ENCODE measurements at places on chromosomes 5 and 9. TPM values are rescaled to one million over a fixed set of nuclear protein-coding genes. Genes with fewer than 3 reads are reported as not detected.

DNA sequence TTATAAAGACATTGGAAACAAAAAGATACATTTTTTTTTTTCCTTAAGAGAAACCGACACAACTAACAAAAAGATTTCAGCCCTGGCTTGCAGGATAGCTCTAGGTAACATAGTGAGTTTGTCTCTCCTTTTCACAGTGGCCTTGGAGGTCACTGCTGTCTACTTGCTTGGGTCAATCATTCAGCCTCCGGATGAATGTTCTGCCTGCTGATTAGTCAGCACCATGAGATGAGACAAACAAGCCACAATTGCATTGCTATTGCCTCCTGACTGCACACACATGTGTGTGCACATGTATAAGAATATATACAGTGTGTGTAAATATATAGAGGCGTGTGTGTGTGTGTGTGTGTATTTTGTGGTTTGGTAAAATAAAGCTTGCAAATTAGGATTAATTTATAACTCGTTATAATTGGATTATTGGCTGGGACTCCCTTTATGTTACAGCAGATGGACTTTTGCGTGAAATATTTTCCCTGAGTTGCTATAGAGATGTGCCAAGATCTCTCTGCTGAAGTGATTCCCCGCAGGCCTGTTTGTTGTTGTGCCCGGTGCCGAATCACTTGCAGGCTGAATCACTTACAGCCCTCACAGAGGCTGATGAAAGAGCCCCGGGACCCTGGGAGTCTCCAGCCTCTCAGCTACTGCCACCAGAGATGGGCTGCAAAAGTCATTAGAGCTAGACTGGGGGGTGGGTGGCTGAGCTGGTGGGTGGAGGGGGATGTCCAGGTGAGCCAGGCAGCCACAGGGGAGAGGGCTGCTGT, 161.2 kb downstream of the FGF18 start:
- no peak for DNase-seq

DNA sequence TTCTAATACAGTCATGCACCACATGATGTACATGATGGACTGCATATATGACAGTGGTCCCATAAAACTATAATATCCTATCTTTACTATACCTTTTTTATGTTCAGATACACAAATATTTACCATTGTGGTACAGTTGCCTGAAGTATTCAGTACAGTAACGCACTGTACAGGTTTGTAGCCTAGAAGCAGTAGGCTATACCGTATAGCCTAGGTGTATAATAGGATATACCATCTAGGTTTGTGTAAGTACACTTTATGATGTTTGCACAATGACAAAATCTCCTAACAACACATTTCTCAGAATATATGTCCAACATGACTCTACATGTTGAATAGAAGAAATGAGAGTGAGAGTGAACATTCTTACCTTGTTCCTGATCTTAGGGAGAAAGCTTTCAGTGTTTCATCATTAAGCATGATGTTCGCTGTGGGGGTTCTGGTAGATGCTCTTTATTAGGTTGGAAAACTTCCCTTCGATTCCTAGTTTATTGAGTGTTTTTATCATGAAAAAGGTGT, 31.8 kb downstream of the AMBP start:
- DNase-seq, result no peak

GRCh38 chr5:125112196-125112595, 365.8 kb upstream of the ZNF608 start:
- DNase-seq, result no peak

DNA sequence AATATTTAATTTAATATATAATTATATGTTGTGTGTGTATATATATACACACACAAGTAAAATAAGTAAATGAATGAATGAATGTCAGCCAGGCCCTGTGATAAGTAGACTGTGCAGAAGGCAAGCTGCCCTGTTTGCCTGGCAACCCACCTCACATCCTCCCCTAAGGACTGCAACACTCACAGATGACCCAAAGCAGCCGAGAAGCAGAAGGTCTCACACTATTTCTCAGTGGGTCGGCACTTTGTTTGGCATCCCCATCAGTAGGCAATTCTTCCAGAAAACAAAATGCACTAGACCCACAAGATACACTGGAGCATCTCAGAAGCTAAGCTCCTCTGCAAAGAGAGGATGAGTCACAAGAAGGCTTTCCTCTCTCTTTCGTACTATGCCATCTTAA, 152.1 kb upstream of the GRAMD2B start:
- no peak for DNase-seq

DNA sequence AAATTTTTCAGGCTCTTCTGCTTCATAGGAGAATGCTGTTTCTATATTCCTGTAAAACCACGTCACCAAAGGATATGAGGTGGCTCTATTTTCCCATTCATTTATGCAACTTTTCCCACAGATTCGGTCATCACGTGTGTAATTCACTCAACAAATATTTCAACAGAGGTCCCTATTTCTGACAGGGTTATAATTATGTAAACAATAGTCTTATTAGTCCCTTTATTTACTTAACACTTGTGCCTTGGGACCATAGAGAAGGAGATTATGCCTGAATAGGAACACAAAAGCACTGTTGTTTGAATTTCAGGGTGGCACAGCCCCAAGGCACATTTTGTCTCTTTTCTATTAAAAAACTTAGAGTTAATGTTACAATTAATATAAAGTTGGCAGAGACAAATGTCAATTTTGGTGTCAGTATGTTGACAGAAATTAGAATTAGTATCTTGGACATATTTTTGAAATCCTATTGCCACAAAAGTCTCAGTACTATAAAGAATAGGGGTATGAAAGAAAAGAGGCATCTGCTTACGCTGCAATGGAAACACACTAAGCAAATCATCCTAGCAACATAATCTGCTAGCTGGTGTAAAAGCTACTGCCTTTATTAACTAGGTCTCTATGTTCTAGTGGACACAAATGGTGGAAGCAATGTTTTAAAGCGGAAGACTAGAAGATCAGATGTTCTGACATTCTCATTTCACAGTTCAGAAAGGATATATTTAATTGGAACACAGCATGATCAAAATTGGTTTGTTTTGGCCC, 229.1 kb upstream of the TBCA start:
- DNase-seq, result no peak

- no peak for DNase-seq
Observed at GRCh38 chr9:110188991-110189390, 19.0 kb downstream of the C9orf152 start.

DNA sequence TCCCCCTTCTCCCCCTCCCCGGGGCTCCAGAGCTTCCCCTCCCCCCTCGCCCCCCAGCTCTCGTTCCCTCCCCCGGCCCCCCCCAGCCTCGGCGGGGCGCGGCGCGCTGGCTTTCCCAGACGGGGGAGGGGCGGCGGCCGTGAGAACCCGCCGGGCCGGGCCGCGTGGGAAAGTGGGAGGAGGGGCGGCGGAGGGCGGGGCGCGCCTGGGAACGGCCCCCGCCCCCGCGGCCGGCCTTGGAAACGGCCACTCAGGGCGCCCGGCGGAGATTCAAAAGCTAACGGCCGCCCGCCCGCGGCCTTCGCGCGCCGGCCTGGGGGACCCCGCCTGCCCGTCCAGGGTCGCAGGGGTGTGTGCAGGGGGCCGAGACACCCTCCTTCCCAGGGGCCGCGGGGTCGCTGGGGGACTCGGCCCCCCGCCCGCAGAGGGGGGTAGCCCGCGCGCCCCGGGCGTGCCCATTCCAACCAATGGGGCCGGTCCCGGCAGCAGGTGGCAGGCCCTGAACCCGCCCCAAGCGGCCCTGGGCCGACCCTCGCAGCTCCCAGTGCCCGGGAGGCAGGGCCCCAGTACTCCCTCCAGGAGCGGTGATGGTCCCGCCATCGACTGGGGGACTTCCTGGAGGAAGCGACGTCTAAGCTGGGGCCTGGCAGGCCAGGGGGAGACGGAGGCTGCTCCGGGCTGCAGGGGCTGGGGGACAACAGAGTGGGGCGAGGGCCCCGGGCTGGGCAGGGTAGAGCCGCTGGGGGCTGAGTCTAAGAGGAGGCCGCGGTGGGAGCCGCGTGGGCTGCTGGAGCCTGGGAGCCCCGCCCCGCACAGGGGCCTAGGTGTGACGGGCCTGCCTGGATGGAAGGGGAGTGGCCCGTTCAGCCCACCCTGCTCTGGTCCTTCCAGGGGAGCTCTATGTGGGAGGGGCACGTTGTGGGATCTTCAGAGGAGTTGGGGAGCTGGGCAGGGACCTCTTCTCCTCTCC, 14.2 kb upstream of the NRARP start:
- DNase-seq, result no peak

DNA sequence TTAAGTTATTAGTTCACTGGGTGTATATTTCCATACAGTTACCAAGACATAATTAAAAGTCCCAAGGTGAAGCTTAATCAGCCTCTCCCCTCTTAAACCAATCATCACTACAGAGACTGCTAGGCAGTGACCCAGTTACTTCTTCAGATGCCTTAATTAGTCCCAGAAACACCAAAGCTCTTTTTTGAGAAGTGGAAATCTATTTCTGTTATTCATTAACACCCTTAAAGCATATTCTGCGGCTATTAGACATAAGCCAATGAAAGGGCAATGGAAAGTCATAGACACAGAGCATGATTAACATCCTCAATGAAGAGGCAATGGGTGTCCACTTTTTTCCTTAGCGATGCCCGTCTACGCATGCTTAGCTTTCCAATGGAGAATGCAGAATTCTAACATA, 48.3 kb upstream of the DNAH5 start:
- DNase-seq, result no peak

DNA sequence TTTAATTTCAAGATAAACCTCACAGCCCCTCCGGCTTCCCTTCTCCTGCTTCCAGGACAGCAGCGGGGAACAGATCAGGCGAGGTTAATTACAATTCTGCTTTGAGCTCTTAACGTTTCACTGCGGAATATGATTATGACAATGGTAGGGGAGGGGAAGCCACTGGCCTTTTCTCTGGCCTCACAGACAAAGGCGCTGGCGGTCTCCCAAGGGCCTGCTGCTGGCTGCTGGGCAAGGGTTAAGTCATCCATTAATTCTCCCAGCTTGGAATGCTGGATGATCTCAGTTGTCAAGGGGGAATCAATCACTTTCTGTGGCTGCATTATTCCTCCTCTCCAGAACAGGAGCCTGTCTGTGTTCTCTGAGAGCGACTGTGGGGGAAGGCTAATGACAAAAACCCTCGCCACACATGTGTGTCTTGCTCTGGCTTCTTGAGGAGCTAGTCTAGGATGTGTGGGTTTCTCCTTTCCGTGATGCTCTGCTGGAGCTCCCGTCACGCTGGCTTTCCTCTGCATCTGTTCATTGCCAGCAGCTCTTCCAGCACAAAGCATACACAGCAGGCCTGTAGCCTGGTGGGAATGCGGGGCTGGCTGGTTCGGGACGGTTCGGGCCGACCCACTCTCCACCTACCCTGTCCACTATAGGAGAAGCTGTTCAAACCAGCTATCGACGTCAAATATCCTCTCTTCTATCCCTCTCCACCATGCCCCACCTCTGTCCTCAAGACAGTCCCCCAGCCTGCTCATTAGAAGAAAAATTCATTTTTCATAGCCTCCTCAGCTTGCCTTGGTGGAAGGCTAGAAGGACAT, 82.8 kb downstream of the DCP2 start:
- no peak for DNase-seq

DNA sequence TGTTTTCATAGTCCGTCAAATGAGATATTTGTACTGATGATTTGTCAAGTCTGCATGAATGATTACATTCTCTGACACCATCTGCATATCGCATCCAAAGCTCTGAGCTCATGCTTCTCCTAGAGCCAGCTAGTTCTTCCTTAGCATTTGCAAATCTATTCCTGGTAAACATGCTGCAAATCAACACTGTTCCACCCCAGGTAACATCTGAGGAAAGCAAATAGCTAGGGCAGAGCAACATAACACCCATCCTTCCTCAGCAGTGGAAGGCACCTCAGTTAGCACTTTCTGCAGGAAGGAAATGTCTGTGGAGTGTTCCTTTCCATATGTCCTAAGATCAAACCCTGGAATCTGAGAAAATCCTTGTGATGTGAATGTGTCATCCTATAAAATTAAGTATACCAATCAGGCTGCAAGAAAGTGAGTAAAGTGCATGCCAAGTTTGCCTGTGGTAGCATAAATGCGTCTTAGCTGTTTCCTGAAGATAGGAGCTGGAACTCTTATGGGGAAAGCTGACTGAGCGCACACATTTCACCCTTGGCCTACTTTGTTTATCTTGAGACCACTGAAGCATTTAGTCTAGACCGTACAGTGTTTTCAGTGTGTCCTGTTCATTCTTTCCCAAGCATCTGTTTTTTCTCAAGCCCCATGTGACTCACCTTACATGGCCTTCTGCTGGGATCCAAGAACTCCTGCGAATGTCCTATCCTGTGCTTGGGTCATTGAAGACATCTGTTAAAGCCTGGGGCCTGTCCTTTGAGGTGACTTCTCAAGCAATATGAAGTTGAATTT, 50.9 kb upstream of the STARD4 start:
- DNase-seq, result no peak

DNA sequence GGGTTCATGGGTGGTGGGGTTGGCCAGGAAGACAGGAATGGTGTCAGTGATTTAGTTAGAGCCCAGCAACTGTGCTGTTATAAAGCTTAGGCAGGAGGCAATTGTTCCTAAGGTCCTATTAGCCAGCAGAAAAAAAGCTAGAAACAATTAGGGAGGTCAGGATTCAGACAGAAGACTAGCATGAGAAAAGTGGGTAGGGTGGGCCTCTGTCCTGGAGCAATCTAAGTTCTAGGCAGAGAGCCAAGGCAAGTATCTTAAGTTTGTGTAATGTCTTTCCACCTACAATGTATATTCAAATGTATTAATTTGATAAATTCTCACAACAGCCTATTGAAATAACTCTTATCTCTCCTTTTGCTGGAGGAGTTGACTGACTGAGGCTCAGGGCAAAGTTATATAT, 6.1 kb upstream of the ZFAND5 start:
- no peak for DNase-seq

DNA sequence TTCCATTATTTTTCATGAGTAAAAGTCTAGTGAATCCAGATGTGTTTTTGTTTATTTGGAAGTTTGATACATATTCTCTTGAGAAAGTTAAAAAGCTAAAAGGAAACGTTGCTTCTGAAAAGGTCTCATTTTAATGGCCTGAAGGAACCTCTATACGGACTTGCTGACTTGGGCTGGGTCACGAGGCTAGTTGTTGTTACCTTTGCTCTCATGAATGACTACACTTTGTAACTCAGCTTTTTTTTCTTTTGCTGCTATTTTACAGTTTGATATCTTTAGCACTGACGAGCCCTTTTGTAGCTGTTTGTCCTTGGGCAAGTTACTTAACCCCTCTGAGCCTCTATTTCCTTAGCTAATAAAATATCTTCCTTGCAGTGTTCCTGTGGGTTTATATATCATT, 211.5 kb downstream of the PCSK5 start:
- no peak for DNase-seq

- DNase-seq, result no peak
Observed at GRCh38 chr5:154117050-154117449, 73.5 kb upstream of the GALNT10 start.

- no peak for DNase-seq
Observed at GRCh38 chr5:156477196-156477595, 150.2 kb downstream of the SGCD start.

IPPK gene
- total RNA-seq, result 16.1 TPM

CHSY3 gene
- 41.0 TPM for total RNA-seq

IL7R gene
- total RNA-seq, result under 0.01 TPM

PPP3R2 gene
- total RNA-seq, result not detected

PRRX2 gene
- total RNA-seq, result 0.16 TPM

GALNT10 gene
- total RNA-seq, result 10.1 TPM

Data from occipital lobe (tissue), 3 donors.